ENCODE measurements at places on chromosomes 5 and 9.

GRCh38 chr9:82333671-82334070, 345.1 kb downstream of the SPATA31D1 start:
- DNase-seq, result no peak

- peak; percentile 55 for DNase-seq
Measured at GRCh38 chr5:19987612-19988361, at the start of gene CDH18. Gene CDH18, minus strand, starts transcription at chr5:19988200. Its CDS starts 149,214 bp downstream, at chr5:19838986.

DNA sequence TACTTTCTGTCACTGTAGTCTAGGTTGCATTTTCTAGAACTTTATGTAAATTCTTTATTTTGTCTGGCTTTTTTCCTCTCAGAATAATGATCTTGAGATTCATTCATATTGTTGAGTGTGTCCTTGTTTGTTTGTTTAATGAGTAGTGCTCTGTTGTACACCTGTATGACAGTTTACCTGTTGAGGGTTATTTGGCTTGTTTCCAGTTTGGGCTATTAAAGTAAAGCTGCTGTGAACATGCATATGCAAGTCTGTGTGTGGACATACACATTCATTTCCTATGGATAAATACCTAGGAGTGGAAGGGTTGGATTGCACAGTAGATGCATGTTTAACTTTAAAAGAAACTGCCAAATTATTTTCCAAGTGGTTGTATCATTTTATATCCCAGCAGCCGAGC, 30.4 kb downstream of the MVB12B start:
- no peak for DNase-seq

DNA sequence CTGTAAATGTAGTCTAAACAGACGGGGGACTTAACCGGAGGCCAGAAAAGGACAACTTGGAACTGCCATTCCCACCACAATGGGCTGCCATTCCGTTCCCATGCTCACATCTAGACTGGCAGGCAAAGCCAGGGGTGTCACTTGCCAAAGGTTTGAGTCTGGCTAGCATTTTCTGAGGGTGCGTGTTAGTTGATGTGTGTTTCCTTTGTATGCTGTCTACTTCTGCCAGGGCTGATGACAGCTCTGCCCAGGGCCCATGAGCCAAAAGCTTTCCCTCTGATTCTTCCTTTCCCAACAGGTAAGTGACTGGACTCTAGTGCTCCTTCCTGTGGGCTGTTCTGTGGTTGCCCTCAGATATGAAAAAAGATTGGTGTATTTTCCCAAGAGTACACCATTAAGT, 68.0 kb downstream of the ZNF608 start:
- DNase-seq, result no peak

DNA sequence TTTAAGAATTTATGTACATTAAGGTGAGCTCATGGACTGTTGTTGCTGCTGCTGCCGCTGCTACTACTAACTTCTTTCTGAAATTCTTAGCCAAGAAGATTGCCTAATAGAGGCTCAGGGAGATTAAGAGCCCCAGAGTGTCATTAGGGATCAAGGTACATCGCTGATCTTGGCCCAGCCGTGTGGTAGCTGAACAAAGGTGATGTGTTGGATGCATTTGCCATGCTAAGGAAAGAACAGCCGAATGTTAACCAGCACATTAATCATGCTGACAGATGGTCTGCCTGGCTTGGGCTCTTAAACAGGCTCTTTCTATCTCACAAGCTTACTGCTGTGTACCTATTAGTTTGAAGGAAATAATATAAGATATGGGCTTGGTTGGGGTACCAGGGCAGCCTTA, 137.1 kb downstream of the KCTD16 start:
- DNase-seq, result no peak
